Endothelial cell of umbilical vein (primary cell): ENCODE measurements at places on chromosomes 6 and 20. TPM values are rescaled to one million over a fixed set of nuclear protein-coding genes. Genes with fewer than 3 reads are reported as not detected.

Gene TBX18
- total RNA-seq = 28.4 and 35.3 TPM in 2 replicates

Gene FAM120B
- 28.1 and 28.2 TPM in 2 replicates for total RNA-seq

Gene C20orf204
- 5.8 and 6.0 TPM in 2 replicates for total RNA-seq

Gene TMEM74B
- total RNA-seq = 0.67 and 1.1 TPM in 2 replicates

GRCh38 chr6:19408331-19408730 lies 428.8 kb upstream of the ID4 start:
- DNase-seq = no peak

DNA sequence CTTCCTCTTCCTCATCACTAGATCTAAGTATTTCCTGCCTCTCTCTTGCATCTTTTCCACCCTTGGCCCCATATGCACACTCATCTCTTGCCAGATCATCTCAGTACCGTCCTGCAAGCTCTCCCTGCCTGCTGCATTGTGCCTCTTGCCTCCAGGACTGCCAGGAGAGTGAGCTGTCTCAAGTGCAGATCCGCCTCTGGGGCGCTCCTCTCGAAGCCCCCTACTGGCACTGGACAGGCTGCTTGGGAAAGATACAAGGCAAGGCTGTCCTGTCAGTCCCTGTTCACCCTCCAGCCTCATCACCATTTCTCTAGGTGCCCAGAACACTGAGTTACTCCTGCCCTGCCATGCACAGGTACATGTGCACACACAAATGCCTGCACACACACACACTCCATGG lies 10.2 kb downstream of the SYNDIG1 start:
- DNase-seq = no peak

DNA sequence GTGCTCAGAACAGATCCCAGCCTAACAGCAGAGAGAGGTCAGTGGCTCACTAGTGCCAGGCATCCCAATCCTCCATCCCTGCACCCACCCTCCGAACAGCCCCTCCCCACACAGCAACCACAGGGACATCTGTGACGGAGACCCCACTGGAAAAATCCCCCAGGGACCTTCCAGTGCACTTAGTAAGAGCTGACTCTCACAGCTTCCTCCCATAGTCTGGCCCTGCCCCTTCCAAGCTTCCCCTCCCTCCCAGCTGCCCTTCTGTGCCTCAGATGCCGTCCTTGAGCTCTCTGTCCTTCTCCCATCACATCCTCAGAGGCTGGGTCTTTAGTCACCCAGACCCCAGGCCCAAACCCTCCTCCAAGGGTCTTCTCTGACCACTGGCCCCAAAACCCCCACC lies 9.7 kb upstream of the THBS2 start:
- DNase-seq = no peak

DNA sequence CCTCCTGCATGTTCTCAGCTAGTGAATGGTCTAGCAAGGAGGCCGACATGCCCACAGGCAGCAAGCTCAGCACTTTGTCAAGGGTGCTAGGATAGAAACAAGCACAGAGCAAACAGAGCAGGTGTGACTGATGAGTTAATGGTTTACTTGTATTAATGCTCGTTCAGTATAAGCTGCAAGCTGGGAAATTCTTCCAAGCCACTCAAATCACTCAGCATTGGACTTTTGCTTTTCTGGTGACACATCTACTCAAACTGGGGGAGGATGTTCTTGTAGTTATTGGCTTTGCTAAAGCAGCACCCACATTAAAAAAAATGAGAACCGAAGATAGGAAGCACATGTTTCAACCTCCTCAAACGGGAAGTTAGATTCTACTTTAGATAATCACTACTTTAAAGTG lies 43.1 kb upstream of the NEDD9 start:
- DNase-seq = no peak

GRCh38 chr6:156775717-156776116 lies 1.5 kb upstream of the ARID1B start:
- peak; percentile 55 for DNase-seq
